Esophagus muscularis mucosa (tissue), 4 donors: ENCODE measurements at places on chromosomes 12 and 14. TPM values are rescaled to one million over a fixed set of nuclear protein-coding genes. Genes with fewer than 3 reads are reported as not detected.

The NELL2 gene
- 5.2 TPM for total RNA-seq

The RNASE3 gene
- total RNA-seq: 0.83 TPM

The IQSEC3 gene
- 0.83 TPM for total RNA-seq

The ADAM21 gene
- not detected for total RNA-seq

- no peak for DNase-seq
Measured at GRCh38 chr14:69214393-69214792, 23.1 kb downstream of the EXD2 start.

DNA sequence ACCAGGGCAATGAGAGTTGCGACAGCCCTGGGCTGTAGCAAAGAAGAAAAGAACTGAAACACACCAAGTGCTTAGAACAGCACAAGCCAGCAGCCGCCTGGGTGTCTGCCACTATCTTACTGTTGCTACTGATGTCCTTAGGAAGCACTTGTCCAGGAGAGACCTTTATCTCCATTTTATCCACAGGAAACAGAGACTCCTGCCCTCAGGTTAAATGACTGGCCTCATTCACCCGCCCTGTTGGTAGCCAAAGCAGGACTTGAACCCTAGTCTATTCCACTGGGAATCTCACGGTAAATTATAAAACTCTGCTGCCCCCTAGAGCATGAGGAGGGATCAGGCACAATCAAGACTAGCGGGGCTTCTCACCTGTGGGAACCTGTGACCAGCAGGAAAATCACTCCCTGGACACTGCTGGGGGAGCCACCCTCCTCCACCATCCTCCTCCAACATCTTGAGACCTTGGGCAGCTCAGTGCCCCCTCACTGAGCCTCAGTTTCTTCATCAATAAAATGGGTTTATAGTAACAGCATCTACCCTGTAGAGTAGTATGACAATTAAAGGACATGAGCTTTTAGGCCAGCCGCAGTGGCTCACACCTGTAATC is 20.5 kb upstream of the TESC start:
- DNase-seq: no peak

DNA sequence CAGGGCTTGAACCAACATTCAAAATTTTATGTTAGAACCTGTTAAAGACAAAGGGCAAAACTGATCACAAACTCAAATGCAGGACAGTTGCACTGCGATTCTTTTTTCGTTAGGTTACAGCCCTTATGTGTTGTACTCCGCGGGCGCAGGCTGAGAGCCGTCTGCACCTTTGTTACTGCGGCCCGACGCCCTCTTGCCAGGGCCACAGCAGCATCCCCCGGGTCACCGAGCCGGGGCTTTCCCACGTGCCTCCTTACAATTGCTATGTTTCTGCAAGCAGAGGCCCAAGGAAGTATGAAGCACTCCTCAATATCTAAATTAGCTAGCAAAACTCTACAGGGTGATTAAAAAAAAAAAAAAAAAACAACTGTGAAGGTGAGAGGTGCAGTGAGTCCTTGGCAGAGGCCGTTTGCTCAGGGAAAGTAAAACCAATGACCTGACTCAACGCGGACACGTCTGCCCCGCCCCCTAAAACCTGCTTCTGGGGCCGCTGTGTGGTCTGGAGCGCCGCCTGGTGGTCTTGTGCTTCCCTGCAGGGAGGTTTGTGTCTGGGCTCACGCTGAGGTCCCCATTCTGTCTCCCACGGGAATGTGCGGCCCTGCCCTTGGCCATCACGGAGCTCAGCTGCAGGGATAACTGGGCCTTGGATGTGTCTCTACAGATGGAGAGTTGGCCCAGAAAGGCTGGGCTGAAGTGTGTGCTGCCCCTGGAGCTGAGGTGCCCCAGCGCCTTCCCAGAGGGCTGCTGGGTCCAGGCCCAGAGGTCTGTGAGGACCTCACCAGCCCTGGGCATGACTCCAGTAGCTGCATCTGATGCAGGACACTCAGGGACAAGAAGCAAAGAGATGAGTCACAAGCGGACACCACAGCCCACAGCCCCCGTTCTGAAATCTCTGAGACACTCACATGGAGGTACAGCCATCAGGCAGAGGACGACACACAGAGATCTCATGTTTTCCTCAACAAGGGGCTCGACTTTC is 418.5 kb downstream of the TMEM121 start:
- DNase-seq: no peak

DNA sequence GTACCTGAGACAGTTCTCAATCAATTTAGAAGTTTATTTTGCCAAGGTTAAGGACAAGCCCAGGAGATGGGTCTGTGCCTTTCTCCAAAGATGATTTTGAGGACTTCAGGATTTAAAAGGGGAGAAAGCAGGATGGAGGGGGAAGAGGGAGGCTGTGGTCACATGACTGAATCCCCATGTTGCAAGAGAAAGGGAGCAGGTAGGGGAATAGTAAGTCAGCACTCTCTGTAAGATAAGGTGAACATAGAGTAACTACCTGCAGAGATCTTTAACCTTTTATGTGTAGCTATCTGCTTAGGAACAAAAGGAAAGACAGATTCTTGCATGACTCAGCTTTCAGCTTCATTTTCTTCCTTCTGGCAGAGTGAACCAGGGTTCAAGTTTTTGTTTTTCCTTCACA is 25.9 kb downstream of the DGLUCY start:
- DNase-seq: no peak
